Tibial artery (tissue), 4 donors: ENCODE measurements at places on chromosomes 5 and 9.

DNA sequence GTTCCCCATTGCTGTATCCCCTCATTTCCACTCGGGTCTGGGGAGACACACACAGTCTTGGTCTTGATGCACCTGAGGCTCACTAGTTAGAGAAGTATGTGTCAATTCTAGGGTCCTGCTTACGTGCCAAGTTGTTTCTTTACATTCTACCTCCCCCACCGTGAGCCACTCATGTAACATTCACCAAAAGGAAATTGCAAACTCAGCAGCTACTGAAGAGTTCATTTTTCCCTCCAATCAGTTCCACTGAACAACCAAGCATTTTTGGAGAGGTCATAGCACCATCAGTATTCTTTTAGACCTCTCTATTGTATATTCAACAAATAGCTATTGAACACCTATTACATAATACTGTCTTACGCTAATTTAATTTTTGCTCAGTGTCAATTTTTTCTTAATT is 281.1 kb downstream of the SH3GL2 start:
- DNase-seq = no peak

- peak; percentile 99 for DNase-seq
Observed at GRCh38 chr9:4679268-4680172, at the start of gene CDC37L1. Gene CDC37L1 (plus strand): TSS chr9:4679569. CDS start chr9:4679768, 199 bp downstream.

DNA sequence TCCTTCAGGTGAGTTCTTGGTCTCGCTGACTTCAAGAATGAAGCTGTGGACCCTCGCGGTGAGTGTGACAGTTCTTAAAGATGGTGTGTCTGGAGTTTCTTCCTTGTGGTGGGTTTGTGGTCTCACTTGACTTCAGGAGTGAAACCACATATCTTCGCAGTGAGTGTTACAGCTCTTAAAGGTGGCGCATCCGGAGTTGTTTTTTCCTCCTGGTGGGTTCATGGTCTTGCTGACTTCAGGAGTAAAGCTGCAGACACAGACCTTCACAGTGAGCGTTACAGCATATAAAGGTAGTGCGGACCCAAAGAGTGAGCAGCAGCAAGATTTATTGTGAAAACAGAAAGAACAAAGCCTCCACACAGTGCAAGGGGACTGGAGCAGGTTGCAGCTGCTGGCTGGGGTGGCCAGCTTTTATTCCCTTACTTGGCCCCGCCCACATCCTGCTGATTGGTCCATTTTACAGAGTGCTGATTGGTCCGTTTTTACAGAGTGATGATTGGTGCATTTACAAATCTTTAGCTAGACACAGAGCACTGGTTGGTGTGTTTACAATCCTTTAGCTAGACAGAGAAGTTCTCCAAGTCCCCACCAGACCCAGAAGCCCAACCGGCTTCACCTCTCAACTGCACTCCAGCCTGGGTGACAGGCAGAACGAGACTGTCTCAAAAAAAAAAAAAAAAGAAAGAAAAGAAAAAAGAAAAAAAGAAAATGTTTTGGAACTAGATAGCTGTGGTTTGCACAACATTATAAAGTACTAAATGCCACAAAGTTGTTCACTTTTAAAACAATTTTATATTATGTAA is 9.1 kb upstream of the ERMP1 start:
- no peak for DNase-seq

DNA sequence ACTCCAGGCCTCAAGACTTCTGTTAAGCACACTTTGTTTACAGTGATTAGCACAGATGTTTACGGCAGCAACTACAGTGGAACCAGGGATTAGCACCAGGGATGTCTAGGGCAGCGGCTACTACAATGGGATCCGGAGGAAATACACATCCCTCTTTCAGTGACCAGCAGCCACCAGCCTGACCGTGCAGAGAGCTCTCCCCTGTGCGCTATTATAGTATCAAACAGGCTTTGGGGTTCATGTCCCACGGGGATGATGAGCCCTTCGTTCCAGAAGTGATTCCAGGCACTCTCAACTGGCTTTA is 21.5 kb downstream of the GFPT2 start:
- DNase-seq = no peak

DNA sequence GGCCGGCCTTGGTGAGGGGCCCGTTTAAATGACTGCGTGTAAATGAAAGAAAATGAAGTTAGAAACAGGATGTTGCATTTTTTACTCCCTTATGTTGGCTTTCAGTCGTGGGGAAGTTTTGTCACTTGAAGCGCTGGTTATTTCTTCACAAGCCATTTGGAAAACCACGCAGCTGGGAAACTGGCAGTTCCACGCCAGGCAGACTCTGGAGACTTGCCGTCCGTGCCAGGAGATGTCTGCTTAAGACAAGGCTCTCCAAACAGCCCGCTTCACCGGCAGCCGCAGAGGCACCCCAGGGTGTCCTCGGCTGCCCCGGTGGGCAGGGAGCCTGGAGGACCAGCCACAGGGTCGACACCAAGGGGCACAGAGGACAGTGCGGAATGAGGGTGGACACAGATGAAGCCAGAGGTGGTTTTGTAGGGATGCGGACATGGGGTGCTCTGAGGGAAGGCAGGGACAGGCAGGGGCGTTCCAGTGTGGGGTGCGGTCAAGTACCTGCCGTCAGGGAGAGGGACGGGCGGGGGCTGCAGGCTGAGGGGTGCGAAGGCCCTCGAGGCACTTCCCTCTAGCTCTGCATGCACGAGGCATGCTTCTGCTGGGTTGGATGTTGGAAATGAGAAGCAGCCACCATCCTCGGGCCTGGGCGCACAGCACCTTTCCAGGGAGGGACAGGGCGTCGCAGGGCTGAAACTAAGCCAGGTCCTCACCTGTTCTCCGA is 11.1 kb upstream of the AJM1 start:
- DNase-seq = peak; percentile 51

DNA sequence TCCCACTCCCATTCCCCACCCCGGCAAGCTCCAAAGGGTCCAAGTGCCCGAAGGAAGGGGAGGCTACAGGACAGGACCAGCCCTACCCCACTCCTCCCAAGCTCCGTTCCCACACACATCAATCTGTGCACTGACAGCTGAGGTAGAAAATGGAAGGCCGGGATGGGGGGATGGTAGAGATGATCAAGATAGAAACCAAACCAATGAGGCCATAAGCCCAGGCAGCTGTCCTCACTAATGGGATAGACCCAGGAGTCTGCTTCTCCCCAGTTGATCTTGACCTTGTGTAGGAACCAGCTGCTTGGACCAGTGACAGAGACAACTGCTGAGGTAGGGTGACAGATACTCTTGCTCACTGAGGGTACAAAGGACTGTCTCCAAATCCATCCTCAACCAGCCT is 38.6 kb downstream of the B4GALT1 start:
- DNase-seq = no peak

DNA sequence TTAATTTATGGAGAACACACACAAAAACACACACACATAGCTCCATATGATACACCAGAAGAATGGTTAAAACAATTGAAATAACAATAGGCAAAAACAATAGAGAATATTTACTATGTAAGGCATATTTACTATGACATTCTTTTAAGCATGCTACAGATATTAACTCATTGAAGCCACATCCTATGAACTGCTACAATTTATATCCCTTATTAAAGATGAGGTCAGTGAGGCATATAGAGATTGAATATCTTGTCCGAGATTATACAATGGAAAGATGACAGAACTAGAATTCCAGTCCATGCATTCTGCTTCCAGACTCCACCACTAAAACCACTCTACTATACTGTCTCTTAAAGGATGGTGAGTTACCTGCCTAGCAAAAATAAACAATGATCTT is 60.7 kb downstream of the ADAMTS12 start:
- no peak for DNase-seq

DNA sequence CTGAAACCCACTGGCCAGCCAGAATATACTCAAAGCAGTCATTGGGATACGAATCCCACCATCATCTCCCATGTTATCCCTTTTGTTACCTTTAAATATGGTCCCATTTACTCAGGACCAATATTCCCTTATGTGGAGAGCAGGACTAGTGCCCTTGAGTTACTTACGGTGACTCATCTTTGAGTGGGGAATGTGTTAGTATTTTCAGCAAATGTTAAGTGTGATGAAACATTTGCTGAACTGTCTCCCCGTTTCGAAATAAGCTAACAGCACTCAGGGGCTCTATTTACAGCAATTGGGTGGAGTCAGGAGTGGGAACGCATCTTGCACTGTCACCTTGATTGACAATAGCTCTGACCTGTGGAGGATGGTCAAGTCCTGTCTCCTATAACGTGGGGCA is 67.4 kb downstream of the CTSL start:
- peak; percentile 35 for DNase-seq

DNA sequence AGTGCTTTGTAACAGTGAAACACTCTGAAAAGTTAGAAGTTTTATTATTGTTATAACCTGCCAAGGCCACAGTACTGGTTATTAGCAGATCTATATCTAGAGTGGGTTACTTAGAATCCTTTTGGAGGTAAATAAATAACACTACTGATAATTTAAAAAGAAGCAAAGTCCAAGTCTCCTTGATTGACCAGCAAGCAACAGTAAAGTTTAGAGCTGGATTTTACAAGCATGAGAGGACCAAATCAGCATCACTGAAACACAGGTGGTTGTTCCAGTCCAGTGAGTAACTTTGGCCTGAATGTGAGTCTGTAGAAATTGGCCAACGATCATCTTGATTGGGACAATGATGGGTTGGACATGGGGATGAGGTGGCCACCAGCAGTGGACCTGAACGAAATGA is 77.2 kb upstream of the AGXT2 start:
- no peak for DNase-seq

- DNase-seq = no peak
Observed at GRCh38 chr5:4977416-4978110, 162.6 kb upstream of the ADAMTS16 start.

DNA sequence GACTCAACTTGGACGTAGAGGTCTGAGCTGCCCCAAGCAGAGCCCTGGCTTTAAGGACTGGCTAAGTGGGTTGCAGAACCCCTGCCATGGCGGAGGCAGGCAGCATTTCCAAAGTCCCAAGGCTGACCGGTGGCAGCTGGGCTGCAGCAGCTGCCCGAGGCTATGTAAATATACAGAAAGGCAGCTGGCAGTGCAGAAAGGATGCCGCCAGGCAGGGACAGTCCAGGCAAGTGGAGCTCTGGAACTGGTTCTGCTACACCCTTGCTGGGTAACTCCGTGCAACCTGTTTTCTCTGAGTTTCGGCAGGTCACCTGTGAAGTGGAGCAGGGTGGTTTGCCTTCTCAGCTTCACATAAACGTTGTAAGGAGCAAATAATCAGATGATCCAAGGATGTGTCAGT is 46.0 kb downstream of the SHB start:
- DNase-seq = no peak

GRCh38 chr9:137057545-137057944 is 3.7 kb upstream of the ENTPD2 start:
- no peak for DNase-seq

- DNase-seq = no peak
Observed at GRCh38 chr5:36770125-36770524, 106.4 kb upstream of the NIPBL start.

- DNase-seq = no peak
Observed at GRCh38 chr5:39714036-39714698, 289.4 kb upstream of the DAB2 start.

- no peak for DNase-seq
Observed at GRCh38 chr9:8725635-8726034, 926.1 kb upstream of the DMAC1 start.

DNA sequence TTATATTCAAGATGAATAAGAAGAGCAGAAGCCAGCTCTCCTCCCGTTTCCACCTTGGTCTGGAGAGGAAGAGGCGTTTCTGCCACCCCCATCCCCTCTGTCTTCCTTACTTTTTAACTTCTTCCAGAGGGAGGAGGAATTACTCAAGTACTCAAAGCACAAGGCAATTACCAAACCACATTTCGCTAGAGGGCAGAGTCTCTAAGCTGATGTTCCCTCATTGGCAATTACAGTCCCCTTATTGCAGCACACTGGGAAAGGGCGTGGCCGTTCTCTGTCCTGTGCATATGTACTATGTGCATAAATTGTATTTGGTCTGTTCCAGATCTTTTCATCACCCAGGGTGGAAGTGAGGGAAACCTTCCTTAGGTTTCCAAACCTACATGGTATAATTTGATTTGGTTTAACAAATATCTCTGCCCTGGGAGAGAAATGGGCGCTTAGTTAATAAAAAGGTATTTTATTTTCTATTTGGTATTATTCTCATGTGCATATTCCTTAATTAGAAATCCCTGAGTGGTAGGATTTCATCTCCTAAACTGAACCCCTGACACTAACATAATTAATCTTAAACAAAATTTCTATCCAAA is 29.8 kb upstream of the ALDOB start:
- no peak for DNase-seq

DNA sequence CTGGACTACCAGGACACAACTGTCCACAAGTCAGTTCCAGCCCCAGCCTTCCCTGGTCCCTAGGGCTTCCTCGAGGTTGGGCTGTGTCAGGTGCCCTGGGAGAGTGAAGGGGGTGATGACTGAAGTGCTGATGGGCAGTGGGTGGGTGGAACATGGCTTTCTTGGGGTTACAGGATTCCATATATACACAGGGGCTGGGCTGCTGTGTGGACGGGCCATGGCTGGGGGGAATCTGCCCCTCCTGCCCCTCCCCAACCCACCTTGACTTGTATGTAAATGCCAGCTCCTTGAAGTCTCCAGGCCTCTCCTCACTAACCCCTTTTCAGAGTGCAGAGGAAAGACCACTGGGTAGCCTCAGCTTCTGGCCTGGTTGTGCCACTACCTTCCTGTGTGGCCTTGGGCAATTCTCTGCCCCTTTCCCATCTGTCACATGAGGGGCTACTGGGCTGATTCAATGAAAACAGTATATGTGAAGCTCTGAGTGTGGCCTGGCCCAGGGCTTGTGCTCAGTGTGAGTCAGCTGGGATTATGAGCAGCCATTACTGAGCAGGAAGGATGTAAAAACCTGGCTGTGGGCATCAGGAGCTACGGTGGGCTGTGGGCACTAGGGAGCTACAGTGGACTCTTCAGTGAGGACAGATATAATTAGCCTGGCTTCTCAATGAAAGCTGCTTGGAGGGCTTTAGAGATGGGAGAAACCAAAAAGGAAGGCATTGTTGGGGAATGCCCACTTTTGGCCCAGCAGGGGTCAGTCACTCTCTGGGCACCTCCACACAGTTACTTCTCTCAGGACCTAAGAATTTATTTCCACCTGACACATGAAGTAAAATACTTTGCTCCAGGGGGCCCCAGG is 23.3 kb downstream of the PITX1 start:
- no peak for DNase-seq

- no peak for DNase-seq
Observed at GRCh38 chr5:39100851-39101396, 26.7 kb upstream of the RICTOR start.

GRCh38 chr5:72126796-72127195 is 19.5 kb downstream of the MAP1B start:
- DNase-seq = no peak

DNA sequence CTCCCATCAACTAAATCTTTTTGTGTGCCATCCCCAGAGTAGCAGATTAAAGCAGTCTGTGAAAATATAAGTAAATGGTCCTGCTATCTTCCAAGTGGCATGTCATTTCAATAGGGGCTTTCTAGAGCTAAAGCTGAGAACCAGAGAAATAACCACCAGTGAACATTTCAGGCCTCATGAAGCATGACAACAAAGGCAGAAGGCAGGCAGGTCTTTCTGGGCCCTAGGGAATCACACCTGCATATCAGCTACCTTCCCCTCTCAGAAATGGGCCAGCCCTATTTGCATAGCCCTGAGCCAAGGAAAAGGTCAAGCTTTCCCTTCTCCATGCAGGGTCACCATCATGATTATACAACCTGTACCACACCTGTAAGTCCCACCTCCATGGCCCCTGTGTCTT is 205.3 kb downstream of the DEPDC1B start:
- no peak for DNase-seq
